HepG2 (cell line): ENCODE measurements at places on chromosomes 7 and 10. TPM values are rescaled to one million over a fixed set of nuclear protein-coding genes. Genes with fewer than 3 reads are reported as not detected.

The CRCP gene
- 31.0 and 41.1 TPM in 2 replicates for total RNA-seq

The TRIM4 gene
- 21.7 and 25.1 TPM in 2 replicates for total RNA-seq

The PLXDC2 gene
- 1.7 and 2.1 TPM in 2 replicates for total RNA-seq

The CAPZA2 gene
- total RNA-seq, result 199 and 286 TPM in 2 replicates
